ENCODE measurements at places on chromosomes 12 and 14. TPM values are rescaled to one million over a fixed set of nuclear protein-coding genes. Genes with fewer than 3 reads are reported as not detected.

DNA sequence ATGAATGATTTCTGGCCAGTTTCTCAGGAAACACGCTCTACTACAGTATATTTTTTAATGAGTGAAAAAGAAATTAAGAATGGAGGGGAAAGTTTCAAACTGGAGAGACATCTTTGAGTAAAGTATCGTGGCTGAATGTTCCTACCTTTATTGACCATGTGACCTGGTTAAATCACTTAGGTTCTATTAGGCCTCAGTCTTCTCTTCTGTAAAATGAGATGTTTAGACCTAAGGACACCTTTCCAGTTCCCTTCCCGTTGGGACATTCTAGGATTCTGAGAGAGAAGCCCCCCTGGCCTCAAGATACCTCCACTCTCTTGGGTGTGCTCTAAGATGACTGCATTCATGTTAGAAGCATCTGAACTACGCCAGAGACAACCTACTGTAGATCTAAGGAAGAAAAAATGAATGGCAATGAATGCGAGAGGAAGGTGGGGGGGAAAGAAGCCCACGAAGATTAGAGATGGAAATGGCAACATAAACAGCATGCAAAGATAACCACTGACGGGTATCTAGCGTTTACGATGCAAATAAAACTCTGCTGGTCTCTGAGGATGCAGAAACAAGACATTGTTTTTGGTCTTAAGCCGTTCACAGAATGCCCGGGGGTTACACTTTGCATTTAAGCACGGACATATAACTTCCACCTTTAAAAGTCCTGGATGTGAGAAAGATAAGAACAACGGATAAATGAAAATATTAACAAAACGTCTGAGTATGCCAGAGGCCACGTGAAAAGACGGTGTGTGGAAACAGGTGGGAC, 599 bp upstream of the CPSF6 start:
- no peak for DNase-seq

DNA sequence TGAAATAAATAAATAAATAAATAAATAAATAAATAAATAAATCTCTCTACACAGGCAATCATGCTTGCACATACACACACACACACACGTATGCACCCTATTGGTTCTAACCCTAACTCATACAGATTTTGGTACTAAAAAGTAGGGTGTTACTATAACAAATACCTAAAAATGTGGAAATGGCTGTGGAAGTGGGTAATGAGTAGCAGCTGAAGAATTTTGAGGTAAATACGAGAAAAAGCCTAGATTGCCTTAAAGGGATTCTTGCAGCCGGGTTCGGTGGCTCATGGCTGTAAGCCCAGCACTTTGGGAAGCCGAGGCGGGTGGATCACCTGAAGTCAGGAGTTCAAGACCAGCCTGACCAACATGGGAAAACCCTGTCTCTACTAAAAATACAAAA, 15.7 kb upstream of the SLC2A3 start:
- DNase-seq, result no peak

DNA sequence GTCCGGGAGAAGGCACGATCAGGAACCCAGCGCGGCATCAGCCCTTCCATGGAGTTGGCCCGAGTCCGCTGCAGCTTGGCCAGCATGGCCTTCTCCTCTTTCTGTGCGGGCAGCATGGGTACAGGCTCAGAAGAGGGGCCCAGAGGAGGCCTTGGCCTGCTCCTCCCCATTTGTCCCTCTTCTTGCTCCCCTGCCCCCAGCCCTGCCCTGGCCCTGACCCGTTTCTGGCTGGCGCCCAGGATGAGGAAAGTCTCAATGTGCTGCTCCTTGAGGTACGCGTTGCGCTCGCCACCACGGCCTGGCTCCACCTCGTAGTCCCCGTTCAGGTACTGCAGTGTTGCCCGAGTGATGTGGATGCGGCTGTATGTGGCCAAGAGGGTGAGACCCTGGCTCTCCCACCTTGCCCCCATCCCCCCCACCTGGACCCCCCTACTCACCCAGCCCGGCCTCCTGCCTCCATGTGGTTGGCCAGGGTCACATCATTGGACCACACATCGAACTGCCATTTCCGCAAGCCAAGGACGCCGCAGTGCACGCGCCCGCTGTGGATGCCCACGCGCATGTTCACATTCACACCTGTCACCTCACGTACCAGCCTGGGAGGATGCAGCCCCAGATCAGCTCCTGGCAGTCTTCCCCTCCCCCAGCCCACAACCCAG, 12.8 kb downstream of the ADCY6 start:
- DNase-seq, result no peak

- DNase-seq, result no peak
Observed at GRCh38 chr12:26599096-26599695, 233.8 kb downstream of the ITPR2 start.

LYZ gene
- polyA plus RNA-seq, result 30.5 TPM

Data from right renal cortex interstitium (tissue), 3 donors.